ENCODE measurements at places on chromosomes 7 and 10. TPM values are rescaled to one million over a fixed set of nuclear protein-coding genes. Genes with fewer than 3 reads are reported as not detected.

DNA sequence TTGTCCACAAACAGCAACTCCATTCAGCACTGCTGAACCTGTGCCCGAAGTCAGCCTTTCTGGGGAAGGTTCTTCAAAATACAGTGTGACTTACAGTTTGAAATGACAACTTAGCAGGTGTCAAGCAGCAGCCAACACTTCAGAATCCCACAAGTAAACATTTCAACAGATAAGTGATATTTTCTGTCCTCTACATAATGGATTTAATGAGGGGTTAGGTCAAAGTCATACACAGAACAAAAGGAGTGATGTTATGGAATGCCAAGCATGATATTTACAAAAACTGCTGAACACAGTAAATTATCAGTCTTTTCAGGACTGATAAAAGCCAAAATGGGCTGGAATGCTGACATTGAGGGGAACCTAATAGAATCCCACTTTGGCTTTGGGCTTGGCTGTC lies 77.6 kb upstream of the JAZF1 start:
- no peaks in the 10 kb centered on the region for H3K36me3 ChIP-seq
- no peak overlapping the region for H3K4me3 ChIP-seq
- H3K27ac ChIP-seq: no peak overlapping the region
- no peaks in the 10 kb centered on the region for H3K27me3 ChIP-seq
- no peak for DNase-seq

GRCh38 chr7:133987582-133987981 lies 139.6 kb upstream of the LRGUK start:
- H3K27ac ChIP-seq: no peak overlapping the region
- H3K36me3 ChIP-seq: no peaks in the 10 kb centered on the region
- no peak overlapping the region for H3K4me3 ChIP-seq
- no peak for DNase-seq

- no peak overlapping the region for H3K4me3 ChIP-seq
- H3K27ac ChIP-seq: no peak overlapping the region
- H3K36me3 ChIP-seq: no peaks in the 10 kb centered on the region
- no peaks in the 10 kb centered on the region for H3K27me3 ChIP-seq
Measured at GRCh38 chr7:124728610-124729009, 37.0 kb downstream of the GPR37 start.

DNA sequence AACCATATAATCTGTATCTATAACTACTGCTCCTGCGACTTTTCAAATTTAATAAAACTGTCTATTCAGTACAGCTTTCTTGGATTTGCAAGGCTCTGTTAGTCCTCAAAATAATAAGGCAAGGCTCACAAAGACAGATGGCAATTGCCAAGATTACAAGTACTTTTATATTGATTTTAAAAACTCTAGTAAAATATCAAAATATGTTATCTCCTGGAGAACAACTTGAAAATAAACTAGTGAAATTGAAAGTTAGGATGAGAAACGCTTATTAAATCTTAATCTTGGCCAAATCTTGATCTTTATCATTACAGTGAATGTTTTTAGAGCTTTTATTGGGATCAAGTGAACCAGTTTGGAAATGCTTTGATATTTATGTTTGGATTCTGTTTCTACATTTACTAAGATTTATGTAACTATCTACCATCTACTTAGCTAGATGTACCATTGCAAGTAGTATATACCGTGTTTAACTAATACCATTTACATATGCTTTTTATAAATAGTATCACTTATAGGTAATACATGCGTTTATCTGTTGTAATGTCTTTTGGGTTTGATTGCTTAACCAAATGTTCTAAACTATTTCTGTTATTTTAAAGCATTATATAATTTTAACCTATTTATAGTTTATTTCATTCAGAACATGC lies 70.0 kb downstream of the CABCOCO1 start:
- H3K27me3 ChIP-seq: no peaks in the 10 kb centered on the region
- DNase-seq: no peak
- no peaks in the 10 kb centered on the region for H3K36me3 ChIP-seq
- no peak overlapping the region for H3K27ac ChIP-seq
- no peak overlapping the region for H3K4me3 ChIP-seq

GRCh38 chr10:32501906-32502305 lies 56.0 kb downstream of the CCDC7 start:
- H3K36me3 ChIP-seq: peaks cover 5% of the 10 kb centered on the region
- no peak overlapping the region for H3K27ac ChIP-seq
- no peak overlapping the region for H3K4me3 ChIP-seq
- no peaks in the 10 kb centered on the region for H3K27me3 ChIP-seq
- no peak for DNase-seq

- H3K27me3 ChIP-seq: no peaks in the 10 kb centered on the region
- no peaks in the 10 kb centered on the region for H3K36me3 ChIP-seq
- no peak for DNase-seq
- H3K4me1 ChIP-seq: no peaks in the 10 kb centered on the region
- no peak overlapping the region for H3K27ac ChIP-seq
- no peak overlapping the region for H3K4me3 ChIP-seq
Measured at GRCh38 chr7:132825222-132825621, 249.0 kb upstream of the PLXNA4 start.

- peaks cover 6% of the 10 kb centered on the region for H3K4me1 ChIP-seq
- no peak overlapping the region for H3K4me3 ChIP-seq
- H3K27ac ChIP-seq: no peak overlapping the region
- no peak for DNase-seq
- H3K27me3 ChIP-seq: peaks cover 16% of the 10 kb centered on the region
Measured at GRCh38 chr7:32293833-32294232, 196.3 kb downstream of the LSM5 start.

DNA sequence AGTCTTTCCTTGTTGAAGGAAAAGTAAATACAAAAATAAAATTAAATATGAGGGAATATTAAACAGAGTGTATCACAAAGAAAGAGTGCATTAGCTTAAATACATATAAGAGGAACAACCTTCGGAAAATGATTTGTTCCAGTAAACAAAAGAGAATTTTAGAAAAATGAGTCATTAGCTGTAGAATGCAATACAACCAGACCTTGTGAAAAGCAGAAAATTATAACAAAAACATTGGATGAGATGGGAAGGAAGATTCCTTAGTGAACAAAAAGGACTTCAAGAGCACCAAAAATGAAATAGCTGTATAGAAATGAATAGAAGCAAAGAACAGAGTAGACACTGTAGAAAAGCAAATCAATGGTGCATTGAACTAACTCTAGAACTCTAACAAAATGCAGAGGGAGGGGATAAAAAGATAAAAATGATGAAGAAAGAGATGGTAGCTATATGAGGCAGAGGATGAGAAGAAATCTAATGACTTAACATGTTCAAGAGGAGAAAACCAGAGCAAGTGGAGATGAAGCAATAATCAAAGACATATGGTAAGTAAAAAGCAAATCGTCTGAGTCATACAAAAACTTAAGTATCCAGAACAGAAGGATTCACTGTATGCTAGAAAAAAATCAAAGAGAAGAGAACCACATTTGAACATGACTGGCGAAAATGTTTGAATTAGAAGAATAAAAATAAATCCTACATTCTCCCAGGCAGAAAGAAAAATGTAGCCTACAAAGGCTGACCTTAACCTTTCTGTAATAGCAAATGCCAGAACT lies 190.5 kb downstream of the TMEM26 start:
- H3K27me3 ChIP-seq: no peaks in the 10 kb centered on the region
- no peak for DNase-seq
- no peak overlapping the region for H3K4me3 ChIP-seq
- H3K4me1 ChIP-seq: no peaks in the 10 kb centered on the region
- no peak overlapping the region for H3K27ac ChIP-seq

DNA sequence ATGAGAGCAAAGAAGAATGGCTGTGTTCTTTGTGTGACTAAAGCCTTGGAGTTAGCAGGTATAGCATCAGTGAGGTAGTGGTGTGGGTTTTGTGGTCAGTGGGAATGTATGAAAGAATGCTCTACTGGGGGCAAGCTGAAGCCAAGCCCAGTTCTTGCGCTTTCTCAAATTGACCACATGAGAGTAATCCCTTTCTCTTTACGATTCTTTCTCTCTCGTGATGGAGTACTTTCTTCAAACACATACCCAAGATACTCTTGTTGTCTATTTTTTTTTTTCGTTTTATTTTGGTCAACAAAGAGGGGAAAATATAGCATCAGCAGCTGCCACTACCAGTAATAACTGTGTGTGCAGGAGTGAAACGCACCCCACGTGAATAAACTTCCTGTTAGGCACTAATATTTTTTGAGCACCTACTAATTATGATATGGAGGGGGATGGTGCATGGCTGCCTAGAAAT lies 8.4 kb upstream of the PANK1 start:
- no peak overlapping the region for H3K27ac ChIP-seq
- no peak for DNase-seq
- H3K4me1 ChIP-seq: no peaks in the 10 kb centered on the region
- H3K4me3 ChIP-seq: no peak overlapping the region

GRCh38 chr7:47970761-47971160 lies 8.7 kb downstream of the HUS1 start:
- H3K4me1 ChIP-seq: peaks cover 22% of the 10 kb centered on the region
- peaks cover 91% of the 10 kb centered on the region for H3K36me3 ChIP-seq
- H3K27me3 ChIP-seq: no peaks in the 10 kb centered on the region

DNA sequence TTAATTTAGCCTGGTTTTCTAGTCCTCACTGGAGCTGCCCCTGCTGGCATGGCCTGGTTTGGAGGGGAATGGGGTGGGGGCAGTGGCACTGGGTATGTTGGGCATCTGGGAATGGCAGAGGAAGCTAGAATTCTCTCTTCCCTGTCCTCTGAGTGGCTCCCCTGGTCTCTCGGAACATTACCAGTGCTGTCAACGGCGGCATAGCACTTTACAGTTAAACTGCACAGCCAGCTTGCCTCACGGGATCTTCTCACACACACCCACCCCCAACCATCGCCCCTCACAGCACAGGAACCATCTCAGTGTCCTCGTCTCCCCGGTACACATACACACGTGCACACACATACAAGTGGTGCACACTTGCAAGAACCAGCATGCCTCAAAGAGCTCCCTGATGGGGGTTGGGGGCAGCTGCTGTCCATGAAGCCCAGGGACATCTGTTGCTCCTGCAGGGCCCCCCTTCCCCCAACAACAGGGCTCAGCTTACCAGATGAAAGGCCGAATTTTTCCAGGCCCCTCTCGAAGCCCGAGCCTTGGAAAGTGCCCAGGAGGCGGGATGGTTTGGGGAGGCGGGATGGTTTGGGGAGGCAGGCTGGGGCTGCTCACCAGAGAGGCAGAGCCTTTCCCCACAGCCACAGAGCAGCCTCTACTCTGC lies 41.0 kb downstream of the TSPAN15 start:
- no peak for DNase-seq
- H3K4me1 ChIP-seq: peaks cover 5% of the 10 kb centered on the region

DNA sequence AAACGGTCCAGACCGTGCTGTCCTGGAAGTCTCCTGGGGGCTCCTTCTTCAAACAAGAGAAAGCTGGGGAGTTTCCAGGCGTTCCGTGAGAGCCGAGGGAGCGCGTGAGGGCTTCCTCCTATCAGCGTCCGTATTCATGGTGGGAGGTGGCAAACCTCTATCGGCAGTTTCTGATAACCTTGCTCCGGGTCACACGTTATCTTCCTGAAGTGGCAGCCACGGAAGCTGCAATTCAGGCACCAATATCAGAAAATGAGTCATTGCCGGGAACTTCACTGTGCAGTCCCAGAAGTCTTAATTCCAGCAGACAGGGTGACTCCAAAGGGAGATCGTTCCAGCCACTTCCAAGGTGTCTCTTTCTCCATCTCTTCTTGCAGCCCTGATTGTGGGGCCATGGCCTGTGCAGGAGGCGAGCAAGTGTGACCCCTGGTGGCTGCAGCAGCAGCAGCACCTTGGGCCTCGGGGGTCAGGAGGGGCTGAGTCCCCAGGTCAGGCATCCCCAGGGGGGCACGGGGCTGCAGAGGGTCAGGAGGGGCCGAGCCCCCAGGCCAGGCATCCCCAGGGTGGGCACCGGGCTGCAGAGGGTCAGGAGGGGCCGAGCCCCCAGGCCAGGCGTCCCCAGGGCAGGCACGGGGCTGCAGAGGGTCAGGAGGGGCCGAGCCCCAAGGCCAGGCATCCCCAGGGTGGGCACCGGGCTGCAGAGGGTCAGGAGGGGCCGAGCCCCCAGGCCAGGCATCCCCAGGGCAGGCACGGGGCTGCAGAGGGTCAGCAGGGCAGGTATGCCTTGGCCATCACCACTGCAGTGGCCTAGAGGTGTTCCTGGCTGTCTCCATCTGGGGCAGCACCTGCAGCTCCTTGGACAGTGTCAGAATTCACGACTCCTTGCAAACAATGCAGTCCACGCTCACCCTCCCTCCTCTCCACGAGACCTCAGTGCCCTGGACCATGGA lies 538.7 kb downstream of the DNAJB6 start:
- DNase-seq: no peak
- H3K27ac ChIP-seq: no peak overlapping the region
- peaks cover 5% of the 10 kb centered on the region for H3K4me1 ChIP-seq
- no peak overlapping the region for H3K4me3 ChIP-seq

- DNase-seq: no peak
- H3K4me3 ChIP-seq: no peak overlapping the region
- H3K4me1 ChIP-seq: peaks cover 6% of the 10 kb centered on the region
Measured at GRCh38 chr10:21980691-21981090, 22.8 kb downstream of the DNAJC1 start.

GRCh38 chr10:37854626-37855025 lies 2.8 kb downstream of the ZNF248 start:
- no peak for DNase-seq
- H3K27me3 ChIP-seq: no peaks in the 10 kb centered on the region

DNA sequence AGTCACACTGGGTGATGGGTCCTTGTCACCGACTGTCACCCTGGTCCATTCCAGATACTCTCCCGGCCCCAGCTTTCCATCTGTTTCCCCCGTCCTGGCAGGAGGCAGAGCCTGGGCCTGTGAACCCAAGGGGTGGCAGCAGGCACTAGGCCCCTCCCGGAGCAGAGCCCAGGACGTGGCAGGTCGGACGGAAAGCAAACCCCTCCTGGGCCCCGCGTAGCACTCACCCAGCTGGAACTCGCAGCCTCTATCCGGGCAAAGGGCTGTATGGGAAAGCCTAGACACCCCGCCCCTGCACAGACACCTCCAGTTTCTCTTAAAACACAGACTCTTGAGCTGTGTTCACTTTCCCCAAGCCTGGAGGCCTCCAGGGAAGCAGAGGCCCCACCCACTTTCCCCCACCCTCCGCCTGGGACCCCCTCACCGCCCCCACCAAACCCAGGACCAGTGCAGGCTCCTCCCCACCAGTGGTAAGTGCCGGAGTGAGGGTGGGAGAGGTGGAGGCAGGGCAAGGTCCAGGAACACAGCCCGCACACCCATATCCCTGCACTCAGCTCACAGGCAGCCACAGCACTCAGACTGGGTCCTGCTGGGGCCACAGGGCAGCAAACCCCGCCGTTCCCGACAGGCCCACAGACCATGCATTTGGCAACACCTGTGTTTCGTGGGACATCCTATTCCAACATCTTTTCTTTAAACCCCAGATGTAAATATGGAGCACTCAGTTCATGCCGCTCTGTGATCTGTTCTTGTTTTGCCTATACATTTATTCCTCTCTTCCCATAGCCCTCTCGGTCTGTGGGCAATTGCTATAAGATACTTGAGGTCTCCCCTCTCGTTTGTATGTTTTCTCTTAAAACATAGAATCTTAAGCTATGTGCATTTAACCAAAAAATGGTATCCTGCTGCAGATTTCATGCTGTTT lies 98.2 kb upstream of the PDGFA start:
- H3K36me3 ChIP-seq: no peaks in the 10 kb centered on the region
- no peak for DNase-seq
- no peak overlapping the region for H3K4me3 ChIP-seq
- H3K4me1 ChIP-seq: peaks cover 22% of the 10 kb centered on the region

The GTF2IRD2 gene
- total RNA-seq: 19.0 TPM

The NPC1L1 gene
- total RNA-seq: 0.21 TPM

The TRIL gene
- 6.4 TPM for total RNA-seq

The ALOX5 gene
- 222 TPM for total RNA-seq

The TTYH3 gene
- total RNA-seq: 51.7 TPM

The HECW1 gene
- total RNA-seq: 0.06 TPM

The SEMA3C gene
- 34.8 TPM for total RNA-seq

The CALML3 gene
- total RNA-seq: not detected
